AML-193 (cell line): ENCODE measurements at places on chromosomes 6 and 20.

DNA sequence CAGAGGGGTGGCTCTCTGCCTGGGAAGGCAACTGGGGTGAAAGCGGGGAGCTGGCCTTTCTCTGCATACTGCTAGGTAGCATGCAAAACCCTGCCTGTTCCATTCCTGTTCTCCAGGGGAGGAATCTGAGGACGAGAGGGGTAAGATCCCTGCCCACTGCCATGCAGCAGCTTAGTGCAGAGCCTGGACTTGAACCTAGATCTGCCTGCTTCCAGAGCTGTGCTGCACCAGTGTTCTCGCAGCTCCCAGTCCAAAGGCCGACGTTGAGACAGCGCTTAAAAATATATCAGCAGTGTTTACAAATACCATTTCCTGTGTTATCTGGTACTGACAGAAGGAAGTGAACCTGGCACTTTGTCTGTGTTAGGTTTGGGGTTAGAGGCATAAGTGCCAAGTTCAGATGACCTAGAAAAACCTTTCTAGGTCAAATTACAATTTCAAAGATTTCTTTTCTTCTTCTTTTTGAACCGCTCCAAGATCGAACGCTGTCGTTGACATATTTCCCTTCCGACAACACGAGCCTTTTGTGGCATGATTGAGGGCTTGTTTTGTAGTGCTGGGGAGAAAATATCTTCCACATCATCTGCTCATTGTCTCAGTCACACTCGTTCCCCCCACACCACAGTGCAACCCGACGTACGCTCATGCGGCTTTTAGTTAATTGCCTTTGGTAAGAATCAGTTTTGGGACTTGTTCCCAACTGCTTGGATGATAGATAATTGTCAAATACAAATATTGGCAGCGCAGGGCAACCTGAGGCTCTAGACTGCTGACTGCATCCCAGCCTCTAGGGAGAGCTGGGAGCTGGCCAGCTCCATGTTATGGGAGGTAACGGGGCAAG lies 44.6 kb downstream of the TOX2 start:
- no peak for DNase-seq

- no peak for DNase-seq
Observed at GRCh38 chr6:104750449-104750848, 109.3 kb downstream of the HACE1 start.

GRCh38 chr20:64006490-64006889 lies 25.6 kb downstream of the PRPF6 start:
- no peak for DNase-seq

GRCh38 chr6:13554929-13555333 lies 19.5 kb upstream of the SIRT5 start:
- no peak for DNase-seq

DNA sequence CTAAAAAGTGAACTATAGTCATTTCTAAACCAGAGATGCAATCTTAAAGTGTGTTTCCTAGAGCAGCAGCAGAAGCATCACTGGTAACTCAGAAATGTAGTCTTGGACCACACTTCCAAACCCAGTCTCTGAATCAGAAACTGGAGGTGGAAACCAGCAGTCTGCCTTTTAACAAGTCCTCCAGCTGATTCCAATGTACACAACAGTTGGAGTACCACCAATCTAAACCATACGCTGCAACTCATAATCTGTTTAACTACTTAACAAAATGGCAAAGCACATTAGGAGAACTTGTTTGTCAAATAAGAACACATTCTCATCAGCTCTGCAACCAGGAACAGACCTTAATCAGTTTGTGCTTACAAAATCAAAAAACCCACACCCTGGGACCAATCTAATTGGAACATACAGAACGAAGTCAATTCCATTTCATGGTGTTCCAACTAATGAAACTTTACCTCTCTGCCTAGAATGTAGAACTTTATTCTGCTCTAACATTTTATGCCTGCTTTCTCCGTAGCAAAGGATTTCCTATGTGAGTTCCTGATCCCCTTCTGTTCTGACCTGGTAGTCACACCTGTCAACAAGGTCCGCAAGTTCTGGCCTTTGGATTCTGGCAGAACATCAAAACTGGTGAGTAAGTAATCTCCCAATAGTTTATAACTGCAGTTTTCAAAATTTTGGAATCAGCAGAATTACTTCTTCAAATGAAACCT lies 390.4 kb downstream of the HTR1B start:
- DNase-seq, result no peak

DNA sequence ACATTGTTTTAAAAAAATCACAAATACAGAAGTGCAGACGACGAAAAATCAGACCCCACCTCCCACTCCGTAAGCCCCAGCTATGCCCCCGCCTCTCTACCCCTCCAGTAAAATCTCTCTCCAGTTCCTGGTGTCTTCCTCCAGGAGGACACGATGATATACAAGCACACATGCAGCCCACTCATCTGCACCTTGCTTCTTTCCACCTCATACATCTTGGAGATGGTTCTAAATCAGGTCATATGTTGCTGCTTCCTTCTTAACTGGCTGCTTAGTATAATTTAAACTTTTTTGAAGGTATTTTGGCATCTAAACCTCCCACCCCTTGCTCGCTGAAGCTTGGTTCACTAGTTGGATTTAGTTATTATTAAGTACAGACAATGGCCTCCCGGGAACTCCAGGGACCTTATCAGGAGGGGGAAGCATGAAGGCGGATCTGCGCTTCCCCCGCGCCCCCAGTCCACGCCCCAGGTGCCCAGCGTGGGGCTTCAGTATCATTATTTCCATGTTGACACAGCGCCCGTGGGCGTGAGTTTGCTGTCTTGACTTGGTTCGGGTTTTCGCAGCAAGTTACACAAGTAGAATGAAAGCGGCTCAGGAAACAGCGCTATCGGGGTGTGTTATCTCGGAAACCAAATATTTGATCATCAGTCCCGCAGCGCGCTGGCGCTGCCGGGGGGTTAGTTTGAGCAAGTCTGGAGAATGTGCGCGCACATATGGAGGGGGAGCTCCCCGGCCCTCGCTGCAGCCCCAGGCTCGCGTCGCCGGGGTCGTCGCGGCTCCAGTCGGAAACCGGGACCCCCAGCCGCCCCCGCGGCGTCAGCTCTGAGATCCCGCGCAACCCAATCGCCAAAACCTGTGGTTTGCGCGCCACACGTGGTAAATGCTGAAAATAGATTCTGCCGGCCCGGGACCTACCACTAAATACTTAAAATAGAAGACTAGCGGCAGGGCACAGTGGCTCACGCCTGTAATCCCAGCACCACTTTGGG lies 2.3 kb downstream of the BMP7 start:
- DNase-seq, result no peak

DNA sequence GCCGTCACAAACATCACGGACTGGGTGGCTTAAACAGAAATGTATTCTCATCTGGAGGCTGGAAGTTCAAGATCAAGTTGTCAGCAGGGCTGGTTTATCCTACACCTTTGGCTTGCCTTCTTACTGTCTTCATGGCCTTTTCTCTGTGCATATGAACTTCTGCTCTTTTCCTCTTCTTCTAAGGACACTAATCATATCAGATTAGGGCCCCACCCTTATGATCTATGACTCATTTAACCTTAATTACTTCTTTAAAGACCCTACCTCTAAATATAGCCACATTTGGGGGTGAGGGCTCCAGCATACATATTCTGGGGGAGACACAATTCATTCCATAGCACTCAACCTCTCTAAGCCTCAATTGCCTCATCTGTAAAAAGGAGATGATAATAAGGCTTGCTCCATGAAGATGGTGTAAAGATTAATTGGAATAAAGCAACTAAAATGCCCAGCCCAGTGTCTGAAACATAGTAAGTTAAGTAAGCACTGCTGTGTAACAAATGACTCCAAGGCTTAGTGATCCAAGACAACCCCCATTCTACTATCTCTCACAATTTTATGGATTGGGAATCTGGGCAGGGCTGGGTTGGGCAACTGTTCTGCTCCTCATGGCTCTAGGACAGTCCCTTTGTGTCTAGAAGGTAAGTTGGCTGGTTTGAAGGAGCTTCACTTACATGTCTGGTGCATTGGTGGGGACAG lies 119.8 kb downstream of the BANF2 start:
- no peak for DNase-seq

- DNase-seq, result no peak
Observed at GRCh38 chr20:47705497-47705856, 79.8 kb downstream of the SULF2 start.

DNA sequence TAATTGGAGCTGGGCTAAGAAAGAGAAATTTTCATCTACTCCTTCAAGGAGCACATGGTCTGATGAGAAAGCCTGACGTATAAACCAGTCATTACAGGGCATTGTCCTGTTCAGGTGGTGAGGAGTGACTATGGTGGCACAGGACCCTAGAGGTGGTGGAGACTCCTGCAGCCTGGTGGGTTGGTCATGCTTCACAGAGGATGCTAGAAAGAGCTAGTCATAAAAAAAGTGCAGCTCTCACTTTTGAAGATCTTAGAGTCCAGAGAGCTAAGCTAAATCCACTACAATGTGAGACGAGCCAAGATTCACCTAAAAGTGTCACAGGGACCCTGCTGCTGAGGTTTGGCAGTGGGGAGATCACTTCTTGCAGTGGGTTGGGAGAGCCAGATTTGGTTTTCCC lies 9.8 kb upstream of the ZNF831 start:
- no peak for DNase-seq

GRCh38 chr6:134534708-134535149 lies 216.8 kb upstream of the SGK1 start:
- no peak for DNase-seq

DNA sequence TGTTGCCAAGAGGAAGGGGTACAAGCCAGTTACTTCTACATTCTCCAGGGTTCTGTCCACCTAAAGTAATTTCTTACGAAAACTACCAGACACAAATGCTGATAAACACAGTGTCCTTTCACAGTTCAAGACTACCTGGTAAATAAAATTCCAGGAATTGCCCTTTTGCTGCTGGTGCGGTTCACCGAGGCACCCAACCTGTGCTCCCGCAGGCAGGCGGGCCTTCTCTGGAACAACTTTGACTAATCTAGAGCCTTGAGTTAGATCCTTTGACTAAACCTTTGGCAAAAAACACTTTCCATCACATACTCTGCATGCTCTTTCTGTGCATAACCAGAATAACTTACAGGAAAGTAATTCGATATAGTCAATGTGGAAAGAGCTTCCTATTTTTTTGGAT lies 107.0 kb downstream of the HUS1B start:
- DNase-seq, result no peak

DNA sequence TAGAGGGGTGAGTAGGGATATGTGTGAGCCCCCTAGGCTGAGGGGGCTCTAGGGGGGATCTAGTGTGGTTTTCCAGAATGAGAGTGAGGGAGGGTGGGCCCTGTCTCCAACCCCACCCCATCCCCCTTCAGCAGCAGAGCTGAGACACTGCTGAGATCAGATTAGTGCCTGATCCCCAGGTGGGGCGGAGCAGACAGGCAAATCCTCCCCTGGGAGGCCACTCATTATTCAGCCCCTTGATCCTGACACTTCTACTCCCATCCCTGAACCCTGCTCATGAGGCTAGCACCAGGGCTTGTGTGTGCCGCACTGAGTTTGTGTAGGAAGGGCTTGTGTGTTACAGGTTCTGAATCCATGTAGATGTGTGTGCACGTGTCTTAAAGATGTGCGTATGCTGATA lies 42.5 kb downstream of the SPDEF start:
- DNase-seq, result no peak

DNA sequence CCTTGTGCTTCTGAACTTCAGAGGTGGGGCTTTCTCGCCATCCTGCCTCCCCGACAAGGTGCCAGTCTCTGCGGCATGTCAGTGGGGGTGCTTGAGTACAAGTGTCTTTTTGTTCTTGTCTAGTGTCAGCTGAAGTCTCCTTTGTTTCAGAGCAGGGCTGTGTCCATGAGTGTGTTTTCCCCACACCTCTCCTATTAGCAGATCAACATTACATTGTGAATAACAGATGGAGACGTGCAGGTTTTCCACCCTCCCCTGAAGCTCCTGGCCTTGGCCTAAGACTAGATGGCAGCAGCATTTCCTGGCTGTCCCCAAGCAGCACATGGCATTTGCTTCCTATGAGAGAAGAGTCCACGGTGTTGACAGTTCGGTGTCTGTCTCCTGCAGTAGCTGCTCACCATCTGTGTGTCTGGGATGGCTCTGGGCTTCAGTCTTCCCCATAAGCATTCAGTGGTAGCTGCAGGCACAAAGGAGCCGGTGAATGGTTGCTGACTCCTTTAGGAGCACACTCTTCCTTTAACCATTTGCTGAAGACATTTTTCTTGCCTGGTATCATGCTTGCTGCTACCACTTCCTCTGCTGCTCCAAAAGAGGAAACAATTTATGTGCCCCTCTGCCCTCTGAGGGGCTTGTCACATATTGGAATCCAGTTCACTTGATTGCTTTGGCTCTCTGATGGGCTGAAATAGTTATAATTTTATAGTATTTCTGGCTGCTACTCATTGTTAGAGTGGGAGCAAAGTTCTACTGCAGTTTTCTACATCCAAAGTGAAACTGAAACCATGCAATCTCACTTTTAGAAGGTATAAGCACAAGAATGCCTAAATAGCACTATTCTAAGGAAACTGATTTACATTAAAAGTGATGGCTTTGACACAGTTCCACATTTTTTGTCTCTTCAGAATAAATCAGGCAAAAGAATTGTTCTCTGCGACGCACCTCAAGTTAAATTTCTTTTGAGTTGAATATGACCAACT lies 913.0 kb downstream of the C6orf118 start:
- DNase-seq, result no peak

DNA sequence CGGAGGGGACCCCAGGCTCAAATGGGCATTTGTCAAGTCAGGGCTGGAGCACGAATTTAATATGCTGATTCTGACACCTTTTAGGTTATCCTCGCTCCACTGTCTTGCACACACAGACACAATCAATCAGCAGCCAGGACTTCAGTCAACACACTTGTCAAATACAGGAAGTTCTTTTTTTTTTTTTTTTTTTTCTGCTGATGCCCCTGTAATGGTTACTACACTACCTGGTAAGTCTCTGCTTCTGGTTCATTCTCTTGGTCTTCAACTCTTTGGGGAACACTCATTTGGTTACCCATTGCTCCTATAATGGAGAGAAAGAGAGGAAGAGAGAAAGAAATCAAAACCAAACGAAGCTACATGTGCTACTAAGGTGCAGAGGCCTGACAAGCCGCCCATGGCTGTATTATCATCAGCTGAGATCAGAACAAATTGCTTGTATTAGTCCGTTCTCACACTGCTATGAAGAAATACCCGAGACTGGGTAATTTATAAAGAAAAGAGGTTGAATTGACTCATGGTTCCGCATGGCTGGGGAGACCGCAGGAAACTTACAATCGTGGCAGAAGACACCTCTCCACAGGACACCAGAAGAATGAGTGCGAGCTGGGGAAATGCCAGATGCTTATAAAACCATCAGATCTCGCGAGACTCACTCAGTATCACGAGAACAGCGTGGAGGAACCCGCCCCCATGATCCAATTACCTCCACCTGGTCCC lies 11.8 kb downstream of the BCAS1 start:
- DNase-seq, result no peak

- DNase-seq, result no peak
Observed at GRCh38 chr20:48307277-48307676, 520.5 kb downstream of the PREX1 start.
